Lung microvascular endothelial cell (primary cell): ENCODE measurements at places on chromosomes 6 and 20. TPM values are rescaled to one million over a fixed set of nuclear protein-coding genes. Genes with fewer than 3 reads are reported as not detected.

DNA sequence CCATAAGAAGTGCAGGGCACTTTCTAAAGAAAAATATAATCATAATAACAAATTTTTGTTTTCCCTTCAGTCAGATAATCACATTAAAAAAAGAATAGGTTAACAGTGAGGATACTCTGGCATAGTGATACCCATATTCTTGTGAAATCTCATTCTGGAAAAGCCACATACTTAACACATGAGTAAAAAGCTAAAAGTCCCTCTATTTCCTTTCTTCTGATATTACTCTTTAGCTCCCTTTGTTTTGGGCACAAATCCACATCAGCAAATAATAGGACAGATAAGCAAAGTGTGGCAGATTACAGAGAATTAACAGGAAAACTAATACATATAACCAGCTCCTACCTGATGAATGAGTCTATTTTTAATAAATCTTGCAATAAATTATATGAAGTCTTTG is 15.8 kb downstream of the SHPRH start:
- DNase-seq: no peak

DNA sequence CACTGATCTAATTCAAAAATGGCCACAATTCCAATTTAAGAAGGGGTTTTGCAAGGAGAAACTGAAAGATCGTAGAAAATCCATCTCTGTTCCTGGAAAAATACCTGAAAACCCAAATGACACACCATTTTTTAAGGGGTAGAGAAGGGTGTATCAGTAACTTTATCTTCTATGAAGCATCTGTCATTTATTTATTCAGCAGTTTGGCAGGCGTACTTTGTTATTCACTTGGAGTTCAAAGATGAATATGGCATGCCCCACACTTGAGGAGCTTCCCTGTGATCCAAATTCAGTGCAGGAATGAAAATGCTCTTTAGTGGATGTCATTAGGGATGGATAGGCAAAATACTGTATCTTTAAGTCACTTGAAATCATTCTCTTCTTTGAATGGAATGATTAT is 7.2 kb downstream of the HINT3 start:
- no peak for DNase-seq

DNA sequence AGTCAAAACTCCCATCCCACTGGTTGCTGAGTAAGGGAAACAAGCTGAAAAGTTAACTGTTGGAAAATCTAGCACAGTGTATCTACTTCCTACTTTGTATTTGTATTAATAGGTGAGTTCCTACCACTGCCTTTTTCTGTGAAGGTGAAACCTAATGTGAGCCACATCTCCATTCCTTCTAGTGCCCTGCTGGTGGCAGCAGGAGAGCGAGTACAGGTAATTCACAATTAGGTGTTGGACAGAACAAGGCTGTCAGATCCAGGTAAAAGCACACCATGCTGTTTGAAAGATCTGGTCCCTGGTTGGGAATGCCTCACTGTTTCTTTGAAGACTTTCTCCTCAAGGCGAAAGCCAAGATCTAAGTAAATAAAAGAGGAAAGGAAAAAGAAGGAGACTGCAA is 528.4 kb downstream of the PKHD1 start:
- no peak for DNase-seq

SPEF1 gene
- total RNA-seq: under 0.01 TPM in 1 of 2 replicates, not detected in the other

DNA sequence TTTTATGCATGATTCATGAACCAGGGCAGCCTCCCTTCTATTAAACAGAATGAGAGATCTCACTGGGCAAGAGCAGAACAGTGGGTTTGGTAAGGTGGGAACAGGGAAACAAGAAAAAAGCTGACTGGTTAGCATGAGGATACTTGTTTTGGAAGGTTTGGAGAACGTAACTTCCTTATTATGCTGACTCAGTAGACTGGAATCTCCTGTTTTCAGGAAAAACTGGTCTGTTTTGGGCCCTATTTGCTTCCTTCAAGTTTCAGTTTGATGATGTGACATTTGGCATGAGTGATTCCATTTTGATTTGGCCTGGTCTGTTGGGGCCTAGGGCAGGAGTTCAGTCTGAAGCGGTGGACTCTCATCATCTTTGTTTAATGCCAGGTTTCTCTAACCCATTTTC is 172.0 kb downstream of the MYLK4 start:
- DNase-seq: peak; percentile 81

GRCh38 chr20:20065361-20065760 is 13.0 kb downstream of the CFAP61 start:
- no peak for DNase-seq

DNA sequence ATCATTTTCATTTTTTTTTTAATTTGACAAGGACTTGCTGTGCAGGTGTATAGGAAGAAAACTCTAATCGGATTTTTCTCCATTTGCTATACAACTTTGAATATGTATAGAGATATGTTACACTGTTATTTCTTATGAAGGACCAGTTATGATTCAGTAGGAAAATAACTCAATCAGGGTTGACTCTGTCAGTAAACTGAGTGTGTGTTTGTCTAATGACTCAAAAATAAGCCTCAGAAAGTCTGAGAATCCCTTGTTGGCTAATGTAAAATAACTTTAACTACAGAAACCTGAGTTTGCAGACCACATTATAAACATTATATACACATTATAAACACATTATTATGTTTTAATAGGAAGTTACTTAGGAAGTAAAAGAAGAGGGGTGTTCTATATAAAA is 352.6 kb downstream of the RIMS1 start:
- DNase-seq: no peak

DNA sequence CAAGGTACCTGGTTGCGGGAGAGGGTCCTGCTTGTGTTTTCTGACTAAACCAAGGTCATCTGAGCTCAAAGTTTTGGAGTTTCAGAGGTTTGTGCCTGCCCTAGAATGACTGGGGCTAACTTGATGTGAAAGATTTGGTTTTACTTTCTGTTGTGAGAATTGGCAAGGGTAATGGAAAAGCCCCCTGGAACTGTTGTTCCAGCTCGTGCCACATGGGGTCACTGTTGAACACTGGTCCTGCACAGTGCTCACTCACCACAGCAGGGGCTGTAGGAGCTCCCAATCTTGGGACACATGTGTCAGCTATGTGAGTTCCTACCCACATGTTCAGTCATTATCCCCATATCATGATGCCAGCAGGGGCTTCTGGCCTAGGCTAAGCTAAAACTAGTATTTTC is 6.5 kb downstream of the TGM6 start:
- DNase-seq: peak; percentile 65

- no peak for DNase-seq
Observed at GRCh38 chr6:95325916-95326315, 251.4 kb upstream of the MANEA start.

- DNase-seq: peak; percentile 25
Observed at GRCh38 chr20:35828434-35828833, 56.6 kb downstream of the PHF20 start.

GRCh38 chr6:20038410-20039204 is 173.7 kb downstream of the MBOAT1 start:
- no peak for DNase-seq

- peak; percentile 40 for DNase-seq
Observed at GRCh38 chr6:41970436-41970846, 28.8 kb upstream of the CCND3 start.

DNA sequence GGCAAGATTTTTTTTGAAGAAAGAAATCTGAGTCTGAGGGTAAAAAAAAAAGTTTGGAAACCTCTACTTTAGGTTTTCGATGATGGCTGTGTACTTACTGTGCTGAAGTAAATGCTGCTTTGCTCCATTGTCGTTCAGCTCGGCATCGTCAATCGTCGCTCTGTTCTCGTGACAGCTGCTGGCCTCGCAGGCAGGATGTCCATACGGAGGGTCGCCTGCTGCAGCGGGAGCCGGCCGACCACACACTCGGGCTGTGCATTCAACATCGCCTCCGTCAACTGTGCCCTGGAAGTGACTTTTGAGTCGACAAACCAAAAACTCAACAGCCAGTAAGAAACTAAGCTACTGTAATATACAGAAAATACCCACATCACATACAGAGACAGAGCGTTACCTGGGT is 53.1 kb upstream of the SMOC2 start:
- no peak for DNase-seq

GRCh38 chr20:5153152-5153467 is 26.3 kb downstream of the CDS2 start:
- DNase-seq: no peak

DNA sequence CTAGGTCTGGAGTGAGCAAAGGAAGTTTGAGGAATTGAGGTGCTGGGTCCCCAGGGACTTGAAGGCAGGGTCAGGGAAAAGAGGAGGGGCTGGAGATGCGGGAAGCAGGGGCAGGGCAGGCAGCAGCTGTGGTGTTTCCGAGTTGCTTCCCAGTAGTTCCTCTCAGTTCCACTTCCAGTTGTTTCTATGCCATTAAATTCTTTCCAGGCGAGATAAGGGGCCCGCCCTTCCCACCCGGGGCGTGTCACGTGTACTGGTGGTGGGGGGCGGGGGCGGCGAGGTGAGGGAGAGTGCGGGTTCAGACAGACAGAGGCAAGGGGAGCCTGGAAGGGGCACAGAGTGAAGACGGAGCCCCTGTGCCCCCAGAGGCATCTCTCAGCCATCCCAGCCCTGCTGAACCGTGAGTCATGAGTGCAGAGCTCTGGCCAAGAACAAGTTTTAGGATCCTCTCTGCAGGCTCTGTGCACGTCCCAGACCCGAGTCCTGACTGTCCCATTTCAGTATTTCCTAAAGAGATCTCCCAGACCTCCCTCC is 977 bp downstream of the TNXB start:
- peak; percentile 67 for DNase-seq

- no peak for DNase-seq
Observed at GRCh38 chr20:46708172-46708860, 1.1 kb upstream of the SLC2A10 start.

GRCh38 chr6:35377002-35377401 is 34.6 kb downstream of the PPARD start:
- DNase-seq: no peak

SIRPD gene
- not detected in 2 replicates for total RNA-seq

GRCh38 chr6:51542475-51542874 is 544.9 kb downstream of the PKHD1 start:
- no peak for DNase-seq

DNA sequence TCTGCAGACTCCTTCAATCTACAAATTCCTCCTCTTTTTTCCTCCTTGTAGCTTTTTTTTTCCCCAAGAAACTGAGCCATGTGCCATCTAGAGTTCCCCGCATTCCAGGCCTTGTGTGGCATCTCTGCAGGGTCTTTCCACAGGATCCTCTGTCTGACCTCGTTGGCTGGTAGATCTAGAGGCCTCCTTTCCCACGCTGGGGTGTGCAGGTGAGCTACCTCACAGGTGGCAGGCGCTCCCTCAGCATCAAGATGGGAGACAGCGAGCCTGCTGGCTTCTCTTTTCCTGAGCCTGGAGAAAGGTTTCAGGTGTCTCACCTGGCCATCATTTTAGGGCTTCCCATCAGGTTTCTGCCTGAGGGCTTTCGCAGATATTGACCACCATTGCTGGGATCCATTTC is 9.6 kb upstream of the NELFCD start:
- DNase-seq: no peak

KCNQ2 gene
- total RNA-seq: not detected in 2 replicates

OPN5 gene
- total RNA-seq: not detected in 2 replicates

- peak; percentile 76 for DNase-seq
Observed at GRCh38 chr6:154515826-154516225, 5.3 kb upstream of the CNKSR3 start.

ARFGEF3 gene
- total RNA-seq: 1.8 and 2.0 TPM in 2 replicates

RSPH4A gene
- 0.60 and 0.65 TPM in 2 replicates for total RNA-seq

DNA sequence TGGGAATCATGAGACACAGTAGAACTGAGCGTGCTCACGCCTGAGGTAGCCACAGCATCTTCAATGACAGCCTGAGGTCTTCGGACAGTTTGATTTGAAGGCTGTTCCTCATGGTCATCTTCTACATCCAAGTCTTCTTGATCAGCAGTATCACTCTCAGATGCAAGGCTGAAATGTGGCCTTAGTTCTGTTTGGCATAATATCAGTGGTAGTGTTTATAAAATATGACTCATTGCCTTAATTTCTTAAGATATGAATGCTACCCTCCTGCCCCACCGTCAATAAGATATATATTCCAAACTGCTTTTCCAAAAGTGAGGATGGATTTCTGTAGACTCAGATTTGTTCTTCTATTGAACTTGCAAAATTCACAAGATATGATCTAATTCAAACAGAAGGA is 17.5 kb upstream of the MAP7 start:
- DNase-seq: no peak
